ENCODE measurements at places on chromosomes 2 and 18. TPM values are rescaled to one million over a fixed set of nuclear protein-coding genes. Genes with fewer than 3 reads are reported as not detected.

Gene ONECUT2
- total RNA-seq = not detected

Gene GALNT5
- not detected for total RNA-seq

Gene FSHR
- total RNA-seq = not detected

Gene METAP1D
- total RNA-seq = 6.0 TPM

Gene TCF23
- not detected for total RNA-seq

Gene HOXD13
- total RNA-seq = not detected

Gene COLEC12
- total RNA-seq = not detected

Gene ZNF396
- total RNA-seq = 0.60 TPM

Gene TXNL1
- 51.9 TPM for total RNA-seq

Gene HOXD11
- not detected for total RNA-seq

Gene LGALSL
- total RNA-seq = 1.1 TPM

Gene PJVK
- total RNA-seq = 0.99 TPM

Gene MAP2
- total RNA-seq = not detected

Gene CHRNA1
- total RNA-seq = not detected

Gene BARD1
- total RNA-seq = 56.4 TPM

Gene DPP10
- not detected for total RNA-seq

Data from activated CD8-positive, alpha-beta T cell treated with anti-CD3 and anti-CD28 coated beads, Interleukin-2, amount 10 ng/mL, durations not matched to agents 7 days and 5 days (primary cell).